GM04504 (cell line): ENCODE measurements at places on chromosomes 3 and 15.

DNA sequence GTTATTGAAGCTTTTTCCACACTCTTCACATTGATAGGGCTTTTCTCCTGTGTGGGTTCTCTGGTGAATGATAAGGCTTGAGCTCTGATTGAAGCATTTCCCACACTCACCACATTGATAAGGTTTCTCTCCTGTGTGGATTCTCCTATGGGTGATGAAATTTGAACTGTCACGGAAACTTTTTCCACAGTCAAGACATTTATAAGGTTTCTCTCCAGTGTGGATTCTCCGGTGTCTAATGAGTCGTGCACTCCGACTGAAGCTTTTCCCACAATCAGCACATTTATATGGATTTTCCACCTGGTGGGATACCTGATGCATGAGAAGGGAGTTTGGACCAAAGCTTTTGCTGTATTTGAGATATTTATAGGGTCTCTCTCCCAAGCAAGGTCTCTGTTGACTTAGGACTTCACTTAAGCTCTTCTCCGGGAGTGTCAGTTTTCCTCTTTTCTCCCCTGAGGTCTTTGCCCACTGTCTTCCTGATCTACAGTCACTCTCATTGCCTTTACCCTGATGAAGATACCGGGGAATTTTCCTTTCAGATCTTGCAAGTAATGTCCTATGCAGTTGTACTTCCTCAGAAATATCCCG is 9.4 kb downstream of the ZSCAN29 start:
- no peak for DNase-seq

GRCh38 chr3:127589600-127590281 is 792 bp downstream of the TPRA1 start:
- DNase-seq: no peak

DNA sequence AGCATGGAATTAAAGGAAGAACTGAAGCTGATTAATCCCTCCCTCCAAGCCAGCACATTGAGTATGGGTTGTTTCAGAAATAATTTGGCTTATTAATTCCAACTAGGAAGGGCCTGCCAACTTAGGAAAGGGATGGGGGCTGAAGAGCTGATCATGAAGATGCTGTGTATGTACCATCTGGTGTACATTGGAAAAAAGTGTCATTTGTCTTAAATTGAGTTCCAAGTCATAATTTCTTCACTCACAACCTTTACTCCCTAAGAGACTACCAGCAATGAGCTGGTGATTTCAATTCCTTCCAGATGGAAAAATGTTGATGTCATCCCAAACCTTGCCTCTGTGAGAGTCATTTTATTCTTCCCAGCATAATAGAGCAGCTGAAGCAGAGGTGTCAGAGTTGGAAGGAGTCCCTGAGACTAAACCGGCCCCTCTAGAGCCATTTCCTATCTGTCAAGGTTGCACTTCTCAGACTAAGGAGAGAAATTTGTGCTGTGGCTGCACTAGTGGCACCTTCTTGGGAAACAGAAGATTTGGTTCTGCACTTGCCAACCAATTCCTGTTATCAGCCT is 79.4 kb downstream of the GTPBP8 start:
- DNase-seq: peak; percentile 70

DNA sequence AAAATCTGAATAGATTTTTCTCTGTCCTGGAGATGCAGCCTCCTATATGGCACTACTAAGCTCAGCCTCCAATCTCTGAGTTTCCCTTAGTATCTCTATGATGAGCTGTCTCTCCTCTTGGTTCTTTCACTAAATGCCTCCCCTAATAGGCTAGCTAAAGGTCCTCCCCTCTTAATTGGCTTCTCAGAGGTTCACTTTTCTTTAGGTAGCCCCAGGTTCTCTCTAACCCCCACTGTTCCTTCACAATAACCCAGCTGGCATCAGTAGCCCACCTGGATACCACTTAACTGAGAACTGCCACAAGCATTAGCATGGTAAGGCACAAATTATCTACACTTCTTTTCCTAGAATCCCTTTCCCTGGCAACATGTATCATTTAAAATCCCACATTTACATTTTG is 523.2 kb downstream of the IGSF11 start:
- DNase-seq: no peak

GRCh38 chr3:7709376-7710082 is 792.1 kb upstream of the LMCD1 start:
- no peak for DNase-seq

- no peak for DNase-seq
These were observed 4.3 kb downstream of the PDIA5 start for GRCh38 chr3:123071146-123071545.

DNA sequence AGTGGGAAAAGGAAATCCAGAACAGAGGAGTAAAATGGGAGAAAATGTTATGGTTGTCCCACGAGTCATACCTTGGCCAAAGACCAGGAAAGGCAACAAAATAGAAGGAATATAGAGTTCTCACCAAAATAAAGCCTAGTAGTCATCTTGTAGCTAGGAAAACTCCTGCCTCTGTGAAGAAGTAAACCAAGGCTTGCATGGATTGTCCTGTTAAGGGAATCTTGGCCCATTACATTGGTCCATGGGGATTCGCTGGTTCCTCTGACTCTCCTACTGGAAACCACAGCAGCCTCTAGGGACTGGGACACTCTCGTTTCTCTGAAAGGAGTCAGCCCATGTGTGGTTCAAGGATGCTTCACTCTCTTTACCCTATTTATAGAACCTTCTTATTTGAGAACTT is 62.9 kb upstream of the FNDC3B start:
- DNase-seq: peak; percentile 35

- no peak for DNase-seq
These were observed 55.2 kb downstream of the RAB7A start for GRCh38 chr3:128781164-128781563.

DNA sequence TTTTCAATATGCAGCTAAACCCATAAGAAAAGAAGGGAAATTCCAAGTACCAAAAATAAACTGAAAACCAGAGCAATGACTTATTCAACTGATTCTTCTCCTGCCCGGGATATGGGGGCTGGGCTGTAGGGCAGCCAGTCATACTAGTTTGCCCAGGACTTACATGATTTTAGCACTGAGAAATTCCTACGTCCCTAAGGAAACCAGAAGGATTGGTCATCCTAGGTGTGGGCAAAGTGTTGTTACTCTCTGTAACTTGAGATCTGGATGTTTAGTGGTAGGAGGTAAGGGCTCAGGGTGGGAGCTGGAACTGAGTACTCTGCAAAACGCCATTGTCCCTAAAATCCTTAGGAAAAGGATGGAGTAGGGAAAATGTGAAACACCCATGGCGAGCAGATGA is 1.2 kb upstream of the DAZL start:
- no peak for DNase-seq

- no peak for DNase-seq
These were observed 810 bp downstream of the TMEM62 start for GRCh38 chr15:43134157-43134635.

DNA sequence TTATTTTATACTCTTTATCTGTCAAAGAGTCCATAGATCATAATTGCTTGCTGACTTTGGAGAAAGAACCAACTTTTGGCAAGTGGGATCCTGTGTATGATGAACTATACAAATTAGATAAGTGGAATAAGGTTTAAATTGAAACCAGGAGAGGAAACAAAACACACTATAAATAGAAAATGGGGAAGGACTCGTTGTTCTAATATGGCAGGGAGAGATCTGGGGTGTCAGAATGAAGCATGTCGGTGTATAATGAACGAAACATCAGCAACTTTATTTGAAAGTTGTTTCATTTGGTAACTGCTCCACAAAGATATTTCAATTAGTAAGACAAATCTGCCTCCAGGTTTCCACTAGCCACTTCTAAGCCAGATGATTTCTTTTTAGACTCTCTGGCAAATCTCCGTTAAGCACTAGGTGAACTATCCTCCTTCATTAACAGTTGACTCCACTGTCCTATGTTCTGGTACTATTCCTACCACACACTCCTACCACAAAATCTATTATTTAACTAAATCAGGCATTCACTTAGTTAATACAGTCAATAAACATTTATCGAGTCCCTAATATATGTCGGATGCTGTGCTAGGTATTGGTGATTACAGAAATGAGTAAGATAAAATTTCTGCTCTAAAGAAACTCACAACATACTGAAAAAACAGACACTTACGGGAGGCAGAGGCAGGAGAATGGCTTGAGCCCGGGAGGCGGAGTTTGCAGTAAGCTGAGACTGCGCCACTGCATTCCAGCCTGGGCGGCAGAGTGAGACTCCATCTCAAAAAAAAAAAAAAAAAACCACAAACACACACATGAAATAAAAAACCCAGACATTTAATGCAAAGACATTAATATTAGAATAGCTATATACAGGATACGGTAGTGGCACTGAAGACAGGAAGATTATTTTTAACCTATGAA is 20.1 kb downstream of the SLC15A2 start:
- no peak for DNase-seq

DNA sequence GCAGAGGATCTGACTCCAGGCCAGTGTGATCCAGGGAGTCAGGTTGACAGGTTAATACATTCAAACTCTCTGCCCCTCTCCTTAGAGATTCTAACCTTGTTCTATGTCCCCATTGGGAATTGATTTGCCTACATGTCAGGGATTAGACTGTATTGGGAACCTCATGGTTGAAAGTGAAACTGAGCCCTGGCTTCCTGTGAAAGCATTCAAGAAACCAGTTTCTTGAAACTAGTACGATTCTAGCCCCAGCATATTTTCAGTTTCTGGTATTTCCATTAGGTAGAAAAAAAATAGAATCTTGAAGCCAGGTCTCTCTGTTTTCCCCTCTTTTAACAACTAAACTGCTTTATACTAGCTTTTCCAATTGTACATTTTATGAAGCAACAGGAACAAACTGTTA is 140.4 kb upstream of the ABI3BP start:
- DNase-seq: no peak

- no peak for DNase-seq
These were observed 71.0 kb downstream of the CCK start for GRCh38 chr3:42194943-42195510.

- DNase-seq: no peak
These were observed 35.4 kb downstream of the AKAP13 start for GRCh38 chr15:85415783-85416182.

DNA sequence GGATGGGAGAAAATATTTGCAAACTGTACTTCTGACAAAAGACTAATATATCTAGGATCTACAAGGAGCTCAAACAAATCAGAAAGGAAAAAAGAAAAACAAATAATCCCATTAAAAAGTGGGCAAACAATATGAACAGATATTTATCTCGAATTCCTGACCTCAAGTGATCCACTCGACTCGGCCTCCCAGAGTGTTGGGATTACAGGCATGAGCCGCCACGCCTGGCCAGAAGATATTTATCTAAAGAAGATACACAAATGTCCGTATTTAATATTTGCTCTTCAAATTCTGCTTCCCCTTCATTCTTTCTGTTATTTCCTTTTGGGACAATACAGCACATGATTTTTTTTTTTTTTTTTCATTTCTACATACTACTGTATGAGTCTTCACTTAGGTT is 151.7 kb upstream of the GRM7 start:
- DNase-seq: no peak

DNA sequence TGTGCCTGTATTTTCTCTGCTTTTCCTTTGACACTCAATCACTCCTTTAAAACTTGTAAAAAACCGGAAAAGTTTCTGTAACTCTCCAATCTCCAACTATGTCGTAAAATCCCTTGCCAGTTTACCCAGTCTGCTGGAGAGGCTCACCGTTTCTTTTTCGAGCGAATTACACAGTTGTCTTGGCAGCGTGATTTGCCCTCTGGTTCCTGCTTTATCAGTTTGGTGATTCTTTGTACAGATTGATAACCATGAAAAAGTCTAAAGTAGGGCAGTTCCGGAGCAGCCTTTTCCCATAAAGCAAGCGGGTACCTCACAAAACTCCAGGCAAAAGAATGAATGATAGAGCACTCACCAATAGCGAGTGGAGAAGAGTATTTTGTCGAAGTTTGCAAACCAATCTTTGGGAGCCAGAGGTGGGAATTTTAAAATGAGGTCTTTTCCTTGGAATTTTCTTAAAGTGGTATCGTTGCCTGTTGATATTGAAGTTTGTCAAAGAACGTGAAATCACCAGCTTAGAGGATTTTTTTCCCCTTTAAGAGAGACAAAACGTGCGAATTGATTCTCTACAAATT is at the start of gene TTC23:
Gene TTC23, minus strand, starts transcription at position 312 of the 572 bp plus-strand sequence. CDS start 20,869 bp downstream, outside the sequence.
- peak; percentile 79 for DNase-seq

DNA sequence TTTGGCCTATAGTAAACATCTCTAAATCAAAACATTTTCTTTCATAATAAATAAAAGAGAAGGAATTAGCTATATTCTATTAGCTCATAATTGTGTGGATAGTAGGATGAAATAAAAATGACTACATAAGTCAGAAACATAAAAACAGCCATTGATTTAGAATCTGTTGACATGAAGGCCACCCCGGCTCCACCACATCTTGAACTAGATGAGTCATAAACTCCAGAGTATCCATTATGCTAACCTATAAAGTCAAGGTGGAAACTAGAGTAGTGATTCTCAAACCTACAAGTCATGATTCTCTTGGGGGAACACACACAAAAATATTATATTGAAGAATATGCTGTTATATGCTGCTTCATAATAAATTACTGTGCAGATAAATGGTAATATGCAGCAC is 831.0 kb downstream of the TUSC7 start:
- DNase-seq: no peak

GRCh38 chr15:71109905-71110304 is 5.4 kb upstream of the THSD4 start:
- DNase-seq: no peak

DNA sequence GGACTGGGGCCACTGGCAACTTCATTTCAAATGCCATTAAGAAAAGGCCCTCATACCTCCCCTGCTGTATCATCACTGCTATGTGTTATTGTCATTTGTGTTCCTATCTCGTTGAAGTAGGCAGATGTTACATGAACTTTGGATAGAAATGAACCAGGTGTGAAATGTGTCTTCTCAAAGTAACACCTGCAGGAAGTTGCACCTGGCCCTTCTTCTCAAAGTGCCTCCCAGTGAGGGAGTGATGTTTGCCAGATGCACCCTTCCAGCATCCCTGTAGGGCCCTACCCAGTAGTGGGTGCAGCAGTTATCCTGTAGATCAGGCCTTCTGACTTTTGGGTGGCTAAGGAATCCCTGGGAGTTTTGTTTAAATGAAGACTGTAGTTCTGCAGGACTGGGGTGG is 197.7 kb upstream of the CTNNB1 start:
- no peak for DNase-seq

DNA sequence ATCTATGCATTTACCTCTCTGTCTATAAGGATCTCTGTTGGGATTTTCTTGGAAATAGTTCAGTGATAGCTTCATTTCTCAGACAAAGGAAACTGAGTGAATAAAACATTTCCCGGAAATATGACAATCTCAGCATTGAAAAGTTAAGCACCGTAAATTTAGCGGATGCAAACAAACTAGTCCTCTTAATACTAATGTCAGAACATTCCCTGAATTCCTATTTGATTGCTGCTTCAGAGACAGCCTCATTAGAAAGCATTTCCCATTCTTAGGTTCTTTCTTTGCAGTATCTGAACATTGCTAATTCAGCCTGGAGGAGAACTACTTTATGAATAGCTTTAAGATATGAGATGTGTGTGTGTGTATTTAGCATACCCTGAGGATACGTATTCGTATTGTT is 101.3 kb downstream of the NR2F2 start:
- no peak for DNase-seq

GRCh38 chr15:31080591-31081014 is 20.9 kb downstream of the TRPM1 start:
- no peak for DNase-seq
